Osteocyte (in vitro differentiated cells): ENCODE measurements at places on chromosomes 7 and 10.
A peak's percentile ranks its signal among the peaks of the same experiment; 100 is the strongest.

DNA sequence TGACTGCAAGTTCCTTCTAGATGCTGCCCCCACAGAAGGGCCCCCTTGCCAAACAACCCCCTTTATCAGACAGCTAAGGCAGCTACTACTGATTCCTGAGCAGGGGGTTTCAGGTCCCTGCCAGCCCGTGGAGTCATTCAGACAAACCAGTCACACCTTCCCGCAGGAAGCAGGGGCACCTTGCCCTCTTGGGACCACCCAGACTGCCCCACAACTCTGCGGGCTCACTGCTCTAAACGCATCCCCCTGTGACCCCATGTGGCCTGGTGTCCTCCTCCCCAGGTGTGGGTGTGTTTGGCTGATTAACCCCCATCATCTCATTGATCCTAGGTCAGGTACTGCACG, 298.9 kb downstream of the TCERG1L start:
- DNase-seq = no peak

- no peak for DNase-seq
Measured at GRCh38 chr7:47513741-47514241, 68.1 kb downstream of the TNS3 start.

GRCh38 chr10:124637746-124638145, 106.4 kb downstream of the FAM53B start:
- DNase-seq = no peak

DNA sequence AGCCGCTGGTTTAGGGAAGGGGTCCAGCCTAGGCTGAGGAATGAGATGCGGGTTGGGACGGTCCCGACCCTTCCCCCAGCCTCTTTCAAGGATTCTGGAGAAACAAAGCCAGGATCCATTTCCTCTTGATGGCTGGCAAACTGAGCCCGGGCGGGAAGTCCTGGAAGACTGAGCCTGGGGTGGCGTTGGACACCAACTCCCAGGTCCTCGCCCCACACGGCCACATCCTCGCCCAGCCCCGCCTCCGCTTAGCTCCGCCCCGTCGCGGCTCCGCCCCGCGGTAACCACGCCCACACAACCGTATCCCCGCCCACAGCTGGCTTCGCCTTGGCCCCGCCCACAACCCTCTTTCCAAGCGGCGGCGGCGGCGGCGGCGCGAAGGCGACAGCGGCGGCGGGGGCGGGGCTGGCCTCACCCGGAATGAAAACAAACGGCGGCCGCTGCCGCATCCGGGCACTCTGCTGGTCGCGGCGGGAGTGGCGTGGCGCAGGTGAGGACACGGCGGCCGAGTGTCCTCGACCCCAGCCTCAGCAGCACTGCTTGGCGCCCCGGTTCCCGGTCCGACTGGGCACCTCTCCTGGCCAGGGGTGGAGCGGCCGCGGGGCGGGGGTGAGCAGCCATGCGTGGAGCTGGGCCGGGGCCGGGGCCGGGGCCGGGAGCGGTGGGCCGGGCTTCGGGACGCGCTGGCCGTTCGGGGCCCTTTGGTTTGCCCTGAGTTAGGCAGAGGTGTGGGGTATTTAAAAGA, at the start of gene NUB1:
Gene NUB1, plus strand, starts transcription at position 456 of the 745 bp plus-strand sequence. CDS start 3,538 bp downstream, outside the sequence.
- DNase-seq = peak; percentile 98

DNA sequence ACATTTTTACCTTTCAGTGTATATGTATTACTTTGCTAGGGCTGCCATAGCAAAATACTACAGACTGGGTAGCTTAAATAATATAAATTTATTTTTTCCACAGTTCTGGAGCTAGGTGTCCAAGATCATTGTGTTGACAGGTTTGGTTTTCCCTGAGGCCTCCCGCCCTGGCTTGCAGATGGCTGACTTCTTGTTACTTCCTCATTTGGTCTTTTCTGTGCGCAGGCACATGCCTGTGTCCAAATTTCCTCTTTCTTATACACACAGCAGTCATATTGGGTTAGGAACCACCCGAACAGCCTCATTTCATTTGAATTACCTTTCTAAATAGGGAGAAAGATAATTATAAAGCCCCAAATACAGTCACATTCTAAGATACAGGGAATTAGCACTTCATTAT, 521.6 kb upstream of the SORCS1 start:
- no peak for DNase-seq

- DNase-seq = no peak
Measured at GRCh38 chr10:22505911-22506685, 160.8 kb downstream of the SPAG6 start.

DNA sequence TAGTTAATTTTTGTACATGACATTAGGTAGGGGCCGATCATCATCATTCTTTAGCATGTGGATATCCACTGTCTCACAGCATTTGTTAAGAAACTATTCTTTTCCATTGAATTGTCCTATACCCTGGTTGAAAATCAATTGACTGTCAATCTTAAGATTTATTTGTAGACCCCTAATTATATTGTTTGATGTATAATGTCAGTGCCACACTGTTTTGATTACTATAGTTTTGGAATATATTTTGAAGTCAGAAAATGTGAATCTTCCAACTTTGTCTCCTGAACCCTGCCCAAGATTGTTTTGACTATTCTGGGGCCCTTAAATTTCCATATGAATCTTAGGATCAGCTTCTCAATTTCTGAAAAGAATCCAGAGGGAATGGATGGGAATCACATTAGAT, 6.6 kb upstream of the LMTK2 start:
- no peak for DNase-seq

DNA sequence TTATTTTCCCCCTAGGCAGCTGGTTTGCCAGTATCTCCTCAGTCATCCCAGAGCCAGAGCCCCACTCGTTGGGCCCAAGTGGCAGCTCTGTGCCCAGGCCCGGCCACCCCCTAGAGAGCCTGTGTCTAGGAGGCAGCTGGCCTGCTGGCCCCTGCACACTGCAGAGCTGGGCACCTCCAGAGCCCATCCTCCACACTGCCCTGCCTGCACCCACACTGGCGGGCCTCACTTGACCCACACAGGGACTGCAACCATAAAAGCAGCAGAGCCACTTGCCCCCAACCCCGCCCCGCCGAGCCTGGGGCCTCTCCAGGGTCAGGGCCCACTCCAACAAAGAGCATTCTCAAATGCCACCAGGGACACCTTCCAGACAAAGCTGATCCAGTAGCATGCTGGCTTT, 5.4 kb downstream of the ASB13 start:
- no peak for DNase-seq

DNA sequence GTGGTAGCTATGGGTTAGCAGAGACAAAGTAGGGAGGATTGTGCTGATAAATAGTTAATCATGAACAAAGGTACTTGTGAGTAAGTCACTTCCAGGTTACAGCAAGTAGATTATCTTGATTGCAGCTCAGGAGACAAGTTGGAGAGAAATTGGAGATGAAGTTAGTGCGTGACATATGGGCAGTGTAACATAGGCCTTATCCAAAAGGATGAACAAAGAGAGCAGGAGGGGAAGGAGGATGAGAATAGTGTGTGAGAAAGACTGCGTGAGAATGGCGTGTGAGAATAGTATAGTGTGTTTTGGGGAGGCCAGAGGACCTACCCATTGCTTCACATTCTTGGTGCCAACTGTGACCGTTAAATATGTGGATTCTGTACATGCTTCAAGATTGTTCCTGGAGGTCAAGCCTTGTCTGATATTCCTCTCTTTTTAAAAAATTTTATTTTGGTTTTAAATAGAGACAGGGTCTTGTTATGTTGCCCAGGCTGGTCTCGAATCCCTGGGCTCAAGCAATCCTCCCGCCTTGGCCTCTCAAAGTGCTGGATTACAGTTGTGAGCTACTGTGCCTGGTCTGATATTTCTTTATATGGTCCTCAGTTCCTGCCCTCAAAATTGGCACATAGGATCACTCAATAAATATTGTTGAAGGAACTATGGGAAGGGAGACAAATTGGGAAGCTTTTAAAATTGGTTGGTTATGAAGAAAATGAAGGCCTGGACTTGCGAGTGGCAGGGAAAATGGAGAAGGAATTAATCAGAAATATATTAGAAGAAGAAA, 3.2 kb downstream of the VCL start:
- DNase-seq = no peak

GRCh38 chr7:1675036-1675671, 5.1 kb downstream of the ELFN1 start:
- DNase-seq = peak; percentile 72

DNA sequence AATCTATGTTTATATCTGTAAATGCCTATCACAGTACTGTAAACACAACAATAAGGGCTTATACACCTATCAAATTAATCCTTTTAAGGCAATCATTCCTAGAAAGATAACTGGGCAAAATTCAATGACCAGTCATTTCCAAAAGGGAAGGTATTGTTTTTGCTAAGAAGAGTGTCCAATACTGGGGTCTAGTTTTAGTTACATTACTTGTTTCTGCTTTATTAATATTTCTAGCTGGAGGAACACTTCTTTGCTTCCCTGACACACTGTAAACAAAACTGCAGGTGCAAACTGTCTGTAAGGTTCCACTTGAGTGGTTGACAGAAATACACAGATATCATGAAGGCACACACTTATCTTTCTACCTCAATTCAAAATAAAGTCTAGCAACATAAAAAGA, 84.2 kb upstream of the FAM133B start:
- DNase-seq = no peak
